Bone marrow (tissue), 2 donors: ENCODE measurements at places on chromosomes 12 and 14.

DNA sequence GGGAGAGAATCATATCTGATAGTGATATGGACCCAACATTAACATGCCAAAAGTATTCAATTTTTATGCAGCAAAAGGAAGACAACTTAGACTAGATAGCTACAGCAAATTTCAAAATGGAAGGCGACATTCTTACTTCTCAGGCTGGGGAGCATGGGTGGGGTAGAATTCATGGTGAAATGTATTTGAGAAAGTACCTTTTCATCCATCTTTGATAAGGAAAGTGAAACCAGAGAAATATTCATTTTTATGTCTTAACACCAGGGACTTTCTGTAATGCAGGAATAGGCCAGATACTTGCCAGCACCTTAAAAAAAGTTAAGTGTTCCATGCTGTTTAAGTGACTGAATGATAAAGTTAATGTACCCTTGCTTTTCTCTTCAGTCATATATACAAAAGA lies 13.4 kb downstream of the BTG1 start:
- DNase-seq: no peak

- DNase-seq: no peak
These were observed 49.9 kb upstream of the DYRK2 start for GRCh38 chr12:67598598-67598997.

DNA sequence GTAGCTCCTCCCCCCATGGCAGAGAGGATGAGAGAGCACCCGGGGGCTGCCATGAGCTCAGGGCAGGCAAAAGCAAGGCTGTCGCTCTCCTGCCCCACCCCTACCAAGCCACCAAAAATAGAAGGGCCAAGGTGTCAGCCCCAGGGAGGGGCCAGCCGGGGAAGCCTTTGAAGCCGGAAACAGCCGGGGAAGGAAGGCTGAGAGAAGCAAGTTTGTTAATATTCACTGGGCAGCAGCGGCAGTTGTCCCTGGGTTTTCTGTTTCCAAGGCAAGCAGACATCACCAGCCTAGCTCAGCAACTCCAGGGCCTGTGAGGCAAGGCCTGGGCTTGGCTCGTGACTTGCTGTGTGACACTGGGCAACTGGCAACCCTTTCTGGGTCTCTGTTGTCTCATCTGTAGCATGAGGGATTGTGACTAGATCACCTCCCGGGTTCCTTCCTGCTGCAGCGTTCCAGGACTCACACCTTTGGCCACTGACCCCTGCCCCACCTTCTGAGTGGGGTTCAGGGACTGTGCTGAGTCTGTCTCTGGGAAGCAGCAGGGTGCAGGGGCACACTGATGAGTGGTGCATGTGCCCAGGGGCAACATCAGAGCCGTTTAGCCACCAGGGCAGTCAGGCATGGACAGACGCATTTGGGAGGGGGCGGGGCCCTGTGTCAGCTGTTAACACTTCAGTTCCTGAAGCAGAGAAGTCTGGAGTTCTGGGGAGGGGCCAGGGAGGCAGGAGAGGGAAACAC lies 24.3 kb downstream of the SYNDIG1L start:
- no peak for DNase-seq

- no peak for DNase-seq
These were observed 99.8 kb upstream of the RESF1 start for GRCh38 chr12:31859232-31859977.

DNA sequence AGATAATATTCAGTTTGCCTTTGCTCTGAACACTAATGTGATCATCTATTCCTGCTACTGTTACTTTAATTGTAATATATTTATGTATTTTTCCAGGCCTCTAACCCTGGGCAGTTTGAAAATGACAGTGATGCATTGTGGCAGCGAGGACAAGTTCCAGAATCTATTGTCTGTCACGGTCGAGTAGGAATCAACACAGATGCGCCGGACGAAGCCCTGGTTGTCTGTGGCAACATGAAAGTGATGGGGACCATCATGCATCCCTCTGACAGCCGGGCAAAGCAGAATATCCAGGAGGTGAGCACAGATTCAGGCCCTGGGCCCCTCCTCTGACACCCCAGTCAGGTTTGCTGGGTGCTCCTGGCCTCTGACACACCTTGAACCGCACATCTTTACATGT lies 78.5 kb downstream of the MYRFL start:
- no peak for DNase-seq
